ENCODE measurements at places on chromosomes 2 and 18.

GRCh38 chr2:9074930-9075329 lies 71.4 kb upstream of the MBOAT2 start:
- DNase-seq = no peak

DNA sequence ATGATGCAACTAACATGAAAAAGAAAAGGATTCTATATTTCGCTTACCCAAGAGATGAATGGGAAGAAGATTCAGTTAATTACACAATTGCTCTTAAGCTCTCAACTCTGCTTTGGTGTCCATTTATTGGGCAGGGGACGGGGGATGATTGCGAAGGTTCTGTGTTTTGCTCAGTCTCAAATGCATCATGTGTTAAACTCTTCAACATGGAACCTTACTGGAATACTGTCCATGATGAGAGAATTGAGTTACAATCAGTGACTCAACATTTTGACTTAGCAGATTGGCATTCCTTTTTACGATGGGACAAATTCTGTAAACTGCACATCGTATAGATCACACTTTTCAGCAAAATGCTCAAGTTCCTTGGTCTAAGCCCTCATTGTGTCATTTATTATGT lies 135.6 kb downstream of the RBMS1 start:
- no peak for DNase-seq

DNA sequence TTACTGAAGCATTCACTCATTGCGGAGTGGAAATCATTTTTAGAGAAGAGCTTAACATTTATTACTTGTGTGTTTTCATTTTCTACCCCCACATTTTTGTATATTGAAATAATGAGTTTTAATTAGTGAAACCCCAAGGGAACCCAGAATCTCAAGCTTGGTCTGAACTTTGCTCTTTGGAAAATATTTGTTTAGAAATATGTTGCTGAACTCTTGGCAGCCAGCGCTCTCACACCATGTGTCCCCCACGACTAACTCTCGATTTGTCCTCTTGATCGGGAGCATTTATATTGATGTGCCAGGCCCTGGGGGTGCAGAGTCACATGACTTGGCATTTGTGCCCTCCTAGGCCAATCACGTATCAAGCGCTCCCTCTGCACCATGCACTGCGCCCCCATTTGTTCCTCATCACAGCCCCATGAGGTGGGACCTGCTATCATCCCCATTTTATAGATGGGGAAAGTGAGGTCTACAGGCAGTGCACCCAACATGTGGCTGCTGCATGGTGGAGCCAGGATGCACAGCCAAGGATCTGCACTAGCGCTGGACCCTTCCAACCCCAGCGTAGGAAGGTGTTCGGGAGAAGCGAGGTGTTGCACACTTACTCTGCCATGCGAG lies 149.7 kb downstream of the NCK2 start:
- DNase-seq = no peak

DNA sequence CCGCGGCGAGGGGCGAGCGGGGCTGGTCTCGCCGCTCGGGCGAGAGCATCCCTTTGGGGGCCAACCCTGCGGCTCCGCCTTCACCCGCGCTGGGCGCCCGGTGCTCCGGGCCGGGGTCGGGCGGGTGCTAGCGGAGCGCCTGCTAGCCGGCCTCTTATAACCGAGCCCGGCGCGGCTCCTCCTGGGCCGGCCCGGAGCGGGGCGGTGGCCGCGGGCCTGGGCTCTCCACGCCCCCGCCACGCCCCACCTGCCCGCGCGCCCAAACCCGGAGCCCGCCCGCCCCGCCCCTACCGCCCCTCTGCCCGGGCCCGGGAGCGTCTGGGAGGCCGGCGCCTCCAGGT lies at the start of gene FOXI3:
FOXI3 (minus strand) TSS at position 129 of the 341 bp plus-strand sequence. CDS start 158 bp downstream, outside the sequence.
- no peak for DNase-seq

- no peak for DNase-seq
These were observed 40.4 kb downstream of the CLIP4 start for GRCh38 chr2:29155578-29155977.

GRCh38 chr2:66578687-66579106 lies 143.8 kb downstream of the MEIS1 start:
- no peak for DNase-seq

GRCh38 chr2:206158563-206159345 lies 490 bp downstream of the NDUFS1 start:
- no peak for DNase-seq

DNA sequence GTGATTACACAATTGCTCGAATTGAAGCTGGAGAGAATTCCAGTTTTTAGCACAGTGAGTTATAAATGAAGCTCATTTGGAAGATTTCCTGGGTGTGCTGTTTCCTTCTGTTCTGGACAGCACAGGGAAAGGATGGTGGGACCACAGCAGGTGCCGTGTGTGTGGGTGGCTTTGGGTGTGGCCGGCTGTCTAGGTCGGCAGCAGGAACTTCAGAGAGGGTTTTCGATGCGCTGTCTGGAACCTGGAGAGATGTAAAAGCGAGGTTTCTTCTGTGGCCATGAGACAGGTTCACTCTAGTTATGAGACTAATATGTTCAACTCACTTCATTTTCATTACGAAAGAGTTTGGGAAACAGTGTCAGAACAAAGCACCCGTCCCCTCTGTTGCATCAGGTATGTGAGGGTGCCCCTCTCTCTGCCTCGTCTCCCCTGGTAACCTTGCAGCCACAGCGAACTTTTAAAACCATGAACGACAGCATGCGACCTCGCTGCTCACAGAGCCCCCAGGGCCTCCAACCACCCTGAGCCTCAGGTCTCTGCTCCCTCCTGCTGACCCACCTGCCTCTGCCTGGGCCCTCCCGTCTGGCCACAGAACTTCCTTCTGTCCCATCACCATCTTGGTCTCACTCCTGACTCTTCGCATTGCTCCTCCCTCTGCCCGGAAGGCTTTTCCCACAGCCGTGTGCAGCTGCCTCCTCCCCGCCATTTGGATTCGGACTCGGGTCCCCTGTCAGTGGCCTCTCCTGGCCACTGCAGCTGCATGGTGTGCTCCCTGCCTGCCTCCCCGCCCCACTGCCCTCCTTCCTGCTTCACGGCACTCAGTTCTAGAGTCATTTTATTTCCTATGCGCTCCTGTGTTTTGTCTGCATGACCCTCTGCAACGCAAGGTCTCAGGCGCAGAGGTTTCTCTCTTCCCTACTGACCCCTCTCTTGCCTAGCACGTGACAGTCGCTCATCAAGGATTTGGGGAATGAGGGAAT lies 151.2 kb downstream of the NDUFA10 start:
- DNase-seq = no peak

- DNase-seq = no peak
These were observed 27.5 kb downstream of the ZNF516 start for GRCh38 chr18:76467371-76468190.

DNA sequence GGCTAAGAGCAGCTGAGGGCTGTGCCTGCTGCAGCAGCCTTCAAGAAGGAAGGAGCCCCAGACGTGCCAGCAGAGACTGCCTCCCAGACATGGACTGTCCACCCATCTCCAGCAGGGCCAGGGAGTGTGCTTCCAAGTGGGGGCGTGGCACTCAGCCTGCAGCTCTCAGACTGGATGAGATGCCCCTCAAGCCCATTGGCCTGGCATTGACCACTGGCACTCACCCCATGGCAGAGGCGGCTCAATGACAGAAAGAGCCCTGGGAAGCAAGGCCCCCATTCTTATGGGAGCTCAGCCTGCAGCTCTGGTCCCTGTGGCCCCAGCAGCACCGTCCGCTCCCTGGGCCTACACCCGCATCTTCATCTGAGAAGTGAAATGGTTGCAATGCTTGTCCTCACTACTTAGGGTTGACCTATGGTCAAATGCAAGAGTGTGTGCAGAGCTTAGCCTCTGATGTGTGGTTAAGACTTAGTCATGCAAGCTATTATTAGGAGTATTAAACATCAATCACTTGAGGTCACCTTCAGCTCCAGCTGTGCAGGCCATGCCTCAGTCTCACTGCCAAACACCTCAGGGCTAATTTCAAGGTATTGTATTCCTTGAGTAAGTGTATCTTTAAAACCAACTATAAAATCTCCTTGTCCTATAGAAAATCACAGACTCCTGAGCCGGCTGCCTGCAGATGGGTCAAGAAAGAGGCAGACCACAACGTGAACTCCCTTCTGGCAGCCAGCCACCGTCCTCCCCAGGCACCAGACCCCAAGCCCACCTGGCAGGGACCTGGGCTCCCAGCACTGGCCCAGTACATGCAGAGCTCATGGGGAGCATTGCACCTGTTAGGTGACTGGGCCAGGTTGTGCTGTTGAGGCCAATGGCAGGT lies 194.8 kb downstream of the NDUFA10 start:
- no peak for DNase-seq

DNA sequence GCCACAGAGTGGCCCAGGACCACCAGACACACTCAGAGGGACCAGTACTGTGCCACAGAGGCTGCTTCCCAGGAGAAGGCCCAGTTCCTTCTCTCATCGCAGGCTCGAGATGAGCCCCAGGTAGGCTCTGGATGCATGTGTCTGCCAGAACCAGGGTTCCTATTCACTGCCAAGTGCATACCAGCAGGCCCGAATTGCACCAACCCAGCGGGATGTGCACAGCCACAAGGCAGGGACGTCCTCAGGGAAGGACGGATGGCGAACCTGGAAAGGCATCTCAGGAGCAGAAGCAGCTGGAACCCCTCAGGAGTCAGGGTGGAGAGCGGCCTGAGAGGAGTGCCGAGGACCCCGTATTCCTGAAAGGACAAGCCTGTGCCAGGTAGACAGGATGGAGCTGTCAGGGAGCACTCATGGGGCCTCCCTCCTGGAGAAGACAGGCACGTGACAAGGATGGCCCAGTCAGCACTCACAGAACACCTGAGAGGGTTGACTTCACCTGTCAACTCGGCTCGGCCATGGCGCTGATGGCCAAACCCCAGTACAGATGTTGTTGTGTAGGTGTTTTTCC lies 73.7 kb downstream of the PTGR3 start:
- DNase-seq = no peak

GRCh38 chr2:72148837-72149555 lies 1.3 kb upstream of the CYP26B1 start:
- no peak for DNase-seq

DNA sequence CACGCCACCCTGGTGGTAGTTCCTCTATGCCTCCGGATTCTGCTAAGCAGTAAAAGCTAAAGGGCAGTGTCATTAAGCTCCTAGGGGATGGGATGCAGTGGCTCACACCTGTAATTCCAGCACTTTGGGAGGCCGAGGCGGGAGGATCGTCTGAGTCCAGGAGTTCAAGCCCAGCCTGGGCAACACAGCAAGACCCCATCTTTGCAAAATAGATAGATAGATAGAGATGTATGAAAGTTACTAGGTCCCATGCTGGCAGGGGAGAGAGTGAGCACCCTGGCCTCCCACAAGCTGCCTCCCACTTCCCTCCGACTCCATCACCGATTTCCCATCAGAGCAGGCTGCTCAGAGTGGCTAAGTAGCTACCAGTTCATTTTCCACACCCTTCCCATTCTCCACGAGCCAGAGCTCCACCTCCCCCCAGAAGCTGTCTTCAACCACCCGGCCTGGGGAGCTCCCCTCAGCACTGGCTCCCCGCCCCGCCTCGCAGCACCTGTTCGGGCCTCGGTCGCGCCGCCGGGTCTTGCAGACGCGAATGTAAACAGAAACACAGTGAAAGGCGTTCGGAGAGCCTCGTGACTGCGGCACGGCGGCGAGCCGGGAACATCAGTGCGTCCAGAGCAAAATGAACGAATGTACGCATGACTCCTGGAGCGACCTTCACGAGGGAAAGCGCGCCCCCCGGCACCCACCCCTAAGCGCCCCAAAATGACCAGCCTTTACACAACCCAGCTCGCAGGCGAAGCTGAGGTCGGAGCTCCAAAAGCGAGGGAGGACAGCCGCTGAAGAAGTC lies 598 bp upstream of the CEP68 start:
- no peak for DNase-seq

DNA sequence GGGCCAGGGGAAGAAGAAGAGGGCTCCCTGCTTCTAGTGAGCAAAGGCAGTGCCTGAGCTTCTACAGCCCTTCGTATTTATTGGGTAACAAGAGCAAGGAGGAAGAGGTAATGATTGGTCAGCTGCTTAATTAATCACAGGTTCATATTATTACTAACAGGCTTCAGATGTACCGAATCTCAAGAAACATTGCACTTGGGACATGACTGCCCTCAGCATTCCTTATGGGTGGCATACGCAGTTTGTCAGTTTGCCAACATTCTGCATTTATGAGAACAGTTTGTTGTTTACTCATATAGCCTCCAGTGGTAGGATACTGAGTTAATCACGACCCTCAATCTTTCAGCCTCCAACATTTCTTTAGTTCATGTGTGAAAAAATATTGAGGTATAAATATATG lies 84.5 kb downstream of the HIBCH start:
- no peak for DNase-seq

- DNase-seq = no peak
These were observed 695 bp upstream of the BIRC6 start for GRCh38 chr2:32355976-32356680.

GRCh38 chr2:158144914-158145625 lies 43.4 kb downstream of the UPP2 start:
- no peak for DNase-seq

DNA sequence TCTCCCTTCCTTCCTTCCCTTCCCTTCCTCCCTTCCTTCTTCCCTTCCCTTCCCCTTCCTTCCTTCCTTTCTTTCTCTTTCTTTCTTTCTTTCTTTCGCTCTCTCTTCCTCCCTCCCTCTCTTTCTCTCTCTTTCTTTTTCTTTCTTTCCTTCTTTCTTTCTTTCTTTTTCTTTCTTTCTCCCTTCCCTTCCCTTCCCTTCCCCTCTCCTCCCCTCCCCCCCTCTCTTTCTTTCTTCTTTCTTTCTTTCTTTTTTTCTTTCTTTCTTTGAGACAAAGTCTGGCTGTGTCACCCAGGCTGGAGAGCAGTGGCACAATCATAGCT lies 34.8 kb downstream of the GATA6 start:
- no peak for DNase-seq

DNA sequence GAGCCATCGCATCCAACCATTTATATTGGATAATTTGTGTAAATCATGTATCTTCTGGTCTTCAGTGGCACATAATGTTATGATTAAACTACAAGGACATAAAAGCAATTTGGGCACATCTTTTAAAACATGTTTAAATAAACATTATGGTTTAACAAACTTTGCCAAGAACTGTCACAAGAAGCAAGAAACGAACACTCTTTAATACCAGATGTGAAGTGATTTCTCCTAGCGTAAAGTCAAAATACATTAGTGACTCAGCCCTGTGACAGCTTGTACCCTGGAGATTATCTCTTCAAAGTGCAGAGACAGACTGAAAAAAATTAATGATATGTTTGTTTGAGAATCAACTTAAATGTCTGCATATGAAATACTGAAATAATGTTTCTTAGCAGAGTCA lies 39.9 kb downstream of the DSEL start:
- DNase-seq = no peak

DNA sequence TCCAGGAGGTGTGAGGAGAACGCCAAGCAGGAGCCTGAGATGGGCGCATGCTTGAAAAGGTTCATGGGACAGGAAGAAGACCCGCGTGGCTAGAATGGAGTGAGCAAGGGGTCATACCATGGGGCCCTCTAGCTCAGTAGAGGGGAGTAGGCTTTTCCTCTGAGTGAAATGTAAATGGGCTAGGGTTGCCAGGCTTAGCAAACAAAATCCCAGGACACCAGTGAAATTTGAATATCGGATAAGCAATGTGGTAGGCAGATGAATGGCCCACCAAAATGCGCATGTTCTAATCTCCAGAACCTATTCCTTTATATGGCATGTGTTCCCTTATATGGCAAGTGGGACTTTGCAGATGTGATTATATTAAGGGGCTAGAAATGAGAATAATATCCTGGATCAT lies 174.1 kb upstream of the CCDC68 start:
- DNase-seq = no peak

- DNase-seq = no peak
These were observed 8.2 kb upstream of the SLC4A3 start for GRCh38 chr2:219619235-219619634.

- DNase-seq = no peak
These were observed 650.1 kb downstream of the SLC4A3 start for GRCh38 chr2:220277445-220277975.

All from GM19239 (cell line).